Activated naive CD4-positive, alpha-beta T cell treated with anti-CD3 and anti-CD28 coated beads, Interleukin-2, amount 50 U/mL, for 16 hours (primary cell): ENCODE measurements at places on chromosomes 3 and 15.

- no peak for DNase-seq
Observed at GRCh38 chr3:123298903-123299302, 97.2 kb downstream of the SEC22A start.

GRCh38 chr15:95149036-95149435 is 917.7 kb downstream of the MCTP2 start:
- no peak for DNase-seq

GRCh38 chr3:147574621-147575020 is 165.5 kb downstream of the ZIC1 start:
- DNase-seq = no peak

- DNase-seq = no peak
Observed at GRCh38 chr3:66501483-66502244, 842 bp upstream of the LRIG1 start.

- no peak for DNase-seq
Observed at GRCh38 chr3:56154297-56154696, 314.0 kb downstream of the ERC2 start.

- no peak for DNase-seq
Observed at GRCh38 chr3:129616713-129617112, 10.2 kb upstream of the PLXND1 start.

GRCh38 chr15:39552556-39552955 is 28.3 kb upstream of the THBS1 start:
- no peak for DNase-seq

GRCh38 chr15:64521726-64522164 is 61.4 kb downstream of the ZNF609 start:
- no peak for DNase-seq

GRCh38 chr3:174232658-174233429 is 626.3 kb upstream of the NAALADL2 start:
- no peak for DNase-seq

GRCh38 chr15:46941241-46941640 is 776.1 kb upstream of the SEMA6D start:
- no peak for DNase-seq

DNA sequence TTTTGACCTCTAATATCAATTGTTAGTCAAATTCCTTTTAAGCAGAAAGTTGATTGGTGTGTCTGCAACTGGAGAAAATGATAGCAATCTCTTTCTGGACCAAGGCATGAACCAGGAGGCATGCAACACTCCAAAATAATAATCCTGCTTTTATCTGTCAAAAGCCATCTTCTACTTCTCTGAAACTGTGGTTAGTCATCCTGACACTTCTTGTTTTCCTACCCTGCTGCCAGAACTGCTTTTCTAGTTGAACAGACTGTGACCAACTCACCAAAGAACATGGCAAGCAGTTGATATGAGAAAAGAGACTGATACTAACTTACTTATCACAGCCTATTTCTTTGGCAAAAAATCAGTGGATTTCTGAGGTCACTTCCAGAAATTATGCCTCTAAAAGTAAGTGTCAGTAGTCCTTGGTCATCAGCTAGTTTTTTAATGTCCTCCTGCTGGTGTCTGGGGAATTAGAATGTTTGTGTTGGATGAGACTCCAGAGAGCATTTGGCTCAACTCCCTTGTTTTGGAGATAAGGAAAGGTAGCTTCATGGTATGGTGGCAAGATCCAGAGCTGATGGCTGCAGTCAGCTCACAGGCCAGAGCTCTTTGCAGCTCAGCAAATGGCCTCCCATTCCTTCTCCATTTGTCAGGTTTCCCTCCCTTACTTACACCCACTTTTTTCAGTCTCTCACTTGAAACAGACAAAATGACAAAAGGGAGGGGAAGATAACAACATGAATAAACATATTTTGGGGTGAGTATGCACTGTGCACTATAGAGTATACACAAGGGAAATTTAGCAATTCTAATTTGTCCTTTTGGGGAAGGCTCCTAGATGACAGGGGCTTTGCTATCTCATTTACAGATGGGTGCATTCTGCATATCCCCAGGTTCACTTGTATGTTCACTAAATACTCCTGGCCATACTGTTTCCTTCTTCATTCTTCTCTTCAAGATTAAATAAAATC is 7.0 kb downstream of the CRYGS start:
- DNase-seq = no peak

DNA sequence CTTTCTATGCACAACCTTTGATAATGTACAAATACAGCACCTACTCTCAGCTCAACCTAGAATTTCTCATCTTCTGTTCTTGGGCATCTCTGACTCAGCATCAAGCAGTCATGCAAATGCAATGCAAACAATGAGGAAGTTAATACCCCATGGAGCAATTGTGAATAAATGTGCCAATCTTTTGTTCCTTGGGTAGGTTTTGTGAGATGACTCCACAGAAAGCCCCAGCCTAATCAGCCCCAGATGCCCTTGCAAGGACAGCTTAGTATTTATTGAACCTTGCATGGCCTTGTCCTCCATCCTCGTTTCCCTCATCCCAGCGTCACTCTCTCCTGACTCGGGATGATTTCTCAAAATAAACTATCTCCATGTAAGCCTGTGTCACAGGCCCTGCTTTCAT is 494.7 kb upstream of the NECTIN3 start:
- DNase-seq = no peak

DNA sequence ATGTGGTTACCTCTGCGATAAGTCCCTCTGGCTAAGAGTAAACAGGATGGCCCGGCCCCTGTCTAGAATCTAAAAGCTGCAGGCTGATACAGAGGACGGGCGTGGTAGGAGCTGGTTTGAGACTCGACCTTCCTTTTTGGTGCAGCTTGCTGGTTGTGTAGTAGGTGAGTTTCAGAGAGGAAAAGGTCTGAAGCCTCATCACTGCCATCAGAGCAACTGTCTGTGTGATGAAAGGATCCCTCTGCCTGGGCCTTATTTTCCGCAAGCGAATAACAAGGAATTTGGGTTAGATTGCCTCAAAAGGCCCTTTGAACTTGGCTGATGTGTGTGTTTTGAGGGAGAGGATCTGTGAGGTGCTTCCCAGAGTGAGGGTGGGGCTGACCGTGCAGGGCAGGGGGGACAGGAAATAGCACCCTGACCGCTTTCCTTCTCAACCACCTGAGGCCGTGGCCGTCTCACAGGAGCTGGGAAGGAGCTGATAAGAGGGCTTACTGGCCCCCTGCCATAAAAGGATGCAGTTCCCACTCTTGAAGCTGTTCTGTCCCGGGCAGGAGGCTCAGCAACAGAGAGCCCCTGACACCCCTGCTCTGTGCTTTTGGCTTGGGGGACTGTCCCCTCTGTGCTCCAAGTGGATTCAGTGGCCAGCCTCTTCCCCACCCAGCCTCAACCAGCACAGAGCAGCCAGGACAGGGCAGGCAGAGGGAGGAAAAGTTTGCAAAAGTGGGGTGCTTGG is 45.6 kb upstream of the TFRC start:
- no peak for DNase-seq

- DNase-seq = no peak
Observed at GRCh38 chr3:62241279-62241678, 132.1 kb downstream of the FEZF2 start.

- DNase-seq = no peak
Observed at GRCh38 chr3:49399461-49399860, 12.3 kb downstream of the RHOA start.

DNA sequence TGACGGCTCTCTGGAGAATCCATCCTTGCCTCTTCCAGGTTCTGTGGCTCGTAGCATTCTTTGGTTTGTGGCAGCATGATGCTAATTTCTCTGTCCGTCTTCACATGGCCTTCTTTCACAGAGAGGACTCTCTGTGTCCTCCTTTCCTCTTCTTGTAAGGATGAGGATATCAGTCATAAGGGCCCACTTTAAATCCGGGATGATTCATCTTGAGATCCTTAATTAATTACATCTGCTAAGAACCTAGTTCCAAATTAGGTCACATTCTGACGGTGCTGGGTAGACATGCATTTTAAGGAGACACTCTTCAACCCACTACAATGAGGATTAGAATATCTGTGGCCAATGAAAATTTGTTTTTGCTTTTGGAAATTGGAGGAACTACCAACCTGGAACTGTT is 15.7 kb upstream of the GXYLT2 start:
- no peak for DNase-seq

GRCh38 chr3:111885578-111885977 is 26.5 kb downstream of the PHLDB2 start:
- DNase-seq = no peak

- no peak for DNase-seq
Observed at GRCh38 chr3:193827040-193827669, 234.1 kb downstream of the OPA1 start.

DNA sequence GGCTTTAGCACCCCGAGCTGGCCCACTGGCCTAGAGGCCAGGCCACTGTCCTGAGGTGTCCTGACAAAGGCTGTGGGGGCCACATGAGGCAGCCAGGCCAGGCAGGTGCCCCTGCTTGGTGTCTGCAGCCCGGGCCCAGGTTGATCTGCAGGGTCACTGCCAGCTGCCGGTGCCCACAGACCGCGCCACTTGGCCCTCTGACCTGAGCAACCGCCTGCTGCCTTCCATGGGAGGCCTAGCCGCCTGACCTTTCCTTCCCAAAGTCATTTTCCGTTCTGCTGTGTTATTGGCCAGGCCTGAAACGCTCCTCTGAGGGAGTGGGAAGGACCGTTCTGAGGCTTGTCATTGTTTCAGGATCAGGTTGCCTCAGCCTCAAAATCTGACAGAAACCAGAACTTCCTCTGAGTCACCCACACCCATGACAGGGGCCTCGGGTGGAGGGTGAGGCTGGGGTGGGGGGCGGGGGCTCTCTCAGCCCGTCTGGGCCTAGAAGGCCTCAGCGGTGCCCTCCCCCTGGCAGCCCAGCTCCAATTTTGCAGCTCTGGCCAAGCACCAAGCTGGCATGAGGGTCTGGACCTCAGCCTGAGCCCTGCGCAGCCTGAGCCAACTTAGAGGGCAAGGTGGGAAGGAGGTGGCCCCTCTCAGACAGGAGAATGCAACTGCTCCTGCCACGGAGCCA is 140.7 kb upstream of the MEF2A start:
- peak; percentile 68 for DNase-seq

DNA sequence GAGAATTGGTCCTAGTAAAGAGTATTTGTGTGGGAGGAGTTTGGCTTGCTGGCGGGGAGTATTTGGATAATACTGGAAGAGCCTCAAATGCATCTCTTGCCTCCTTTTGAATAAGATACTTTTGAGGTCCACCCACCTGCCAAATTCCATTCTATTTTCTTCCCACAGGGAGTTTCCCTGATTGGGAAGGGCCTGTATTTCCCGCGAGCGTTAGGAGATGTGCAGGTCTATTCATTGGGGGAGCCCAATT is 406 bp upstream of the RASA2 start:
- no peak for DNase-seq

GRCh38 chr3:60417576-60417975 is 833.7 kb downstream of the FHIT start:
- no peak for DNase-seq

GRCh38 chr15:63114465-63114864 is 7.2 kb upstream of the LACTB start:
- DNase-seq = no peak
